Activated CD8-positive, alpha-beta T cell treated with anti-CD3 and anti-CD28 coated beads for 36 hours (primary cell): ENCODE measurements at places on chromosomes 4 and X. TPM values are rescaled to one million over a fixed set of nuclear protein-coding genes. Genes with fewer than 3 reads are reported as not detected.

GRCh38 chr4:5638316-5638715, 70.0 kb downstream of the EVC2 start:
- DNase-seq: no peak

DNA sequence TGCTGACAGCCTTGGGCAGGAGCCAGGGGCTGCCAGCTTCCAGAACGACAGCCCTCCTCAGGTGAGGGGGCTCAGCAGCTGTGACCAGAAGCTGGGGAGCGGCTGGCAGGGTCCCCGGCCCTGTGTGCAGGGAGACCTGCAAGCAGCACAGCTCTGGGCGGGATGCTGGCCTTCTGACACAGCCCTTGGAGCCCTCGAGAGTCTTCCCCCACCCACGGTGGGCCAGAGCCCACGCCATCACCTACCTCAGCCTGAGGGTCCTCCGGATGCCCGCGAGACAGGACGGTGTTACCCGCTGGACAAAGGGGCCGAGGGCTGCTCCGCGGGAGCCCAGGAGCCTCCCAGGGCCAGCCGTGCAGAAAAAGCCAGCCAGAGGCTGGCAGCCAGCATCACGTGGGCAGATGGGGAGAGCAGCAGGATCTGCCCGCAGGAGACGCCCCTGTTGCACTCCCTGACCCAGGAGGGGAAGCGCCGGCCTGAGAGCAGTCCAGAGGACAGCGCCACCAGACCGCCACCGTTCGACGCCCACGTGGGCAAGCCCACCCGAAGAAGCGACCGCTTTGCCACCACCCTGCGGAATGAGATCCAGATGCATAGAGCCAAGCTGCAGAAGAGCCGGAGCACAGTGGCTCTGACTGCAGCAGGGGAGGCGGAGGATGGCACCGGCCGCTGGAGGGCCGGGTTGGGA, 71.8 kb upstream of the CLDN34 start:
- DNase-seq: no peak

The COL4A5 gene
- total RNA-seq: not detected

GRCh38 chr4:112515198-112516065, 548 bp downstream of the NEUROG2 start:
- DNase-seq: peak; percentile 68

GRCh38 chr4:137631605-137632004, 99.3 kb upstream of the PCDH18 start:
- no peak for DNase-seq

The PACRGL gene
- total RNA-seq: 13.0 TPM

The F8 gene
- total RNA-seq: 4.4 TPM

The CENPVL2 gene
- not detected for total RNA-seq

DNA sequence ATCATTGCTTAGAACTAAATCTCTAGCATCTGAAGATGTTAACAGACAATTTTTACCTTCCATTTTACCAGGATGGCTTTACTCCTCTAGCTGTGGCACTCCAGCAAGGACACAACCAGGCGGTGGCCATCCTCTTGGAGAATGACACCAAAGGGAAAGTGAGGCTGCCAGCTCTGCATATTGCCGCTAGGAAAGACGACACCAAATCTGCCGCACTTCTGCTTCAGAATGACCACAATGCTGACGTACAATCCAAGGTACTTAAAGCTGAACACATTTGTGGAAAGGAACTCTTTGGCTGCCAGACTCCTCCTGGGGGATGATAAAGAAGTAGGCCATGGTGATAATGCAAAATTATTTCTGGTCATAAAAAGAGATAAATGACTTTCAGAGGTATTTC, 187.5 kb downstream of the ANK2 start:
- no peak for DNase-seq

The NSUN7 gene
- total RNA-seq: 0.20 TPM

GRCh38 chrX:118495061-118495921, at the start of gene DOCK11:
Gene DOCK11 (plus strand): TSS chrX:118495815. CDS start chrX:118495972, 157 bp downstream.
- DNase-seq: peak; percentile 87

- DNase-seq: no peak
These were observed 23.4 kb downstream of the TBC1D9 start for GRCh38 chr4:140732780-140733179.

The SH3RF1 gene
- 0.34 TPM for total RNA-seq

DNA sequence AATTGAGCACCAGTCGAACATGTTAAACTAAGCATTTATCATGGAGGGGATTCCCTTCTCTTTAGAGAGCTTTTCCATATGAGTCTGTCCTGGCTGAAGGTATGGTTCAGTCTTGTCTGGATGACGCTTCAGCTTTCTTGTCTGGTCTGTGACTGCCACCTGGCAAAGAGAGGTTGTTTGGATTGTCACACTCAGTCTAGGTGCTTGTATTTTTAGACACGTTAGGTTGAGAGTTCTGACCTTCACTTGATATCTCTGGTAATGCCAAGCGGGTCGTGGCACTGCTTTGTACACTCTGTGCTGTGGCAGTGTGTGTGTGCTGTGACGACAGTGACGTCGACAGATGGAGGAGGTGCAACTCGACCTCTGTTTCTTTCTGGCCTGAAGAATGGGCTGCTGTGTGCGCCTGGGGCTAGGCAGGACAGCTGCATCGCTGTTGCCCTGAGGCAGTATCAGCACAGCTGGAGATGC, 12.6 kb downstream of the NOCT start:
- no peak for DNase-seq

DNA sequence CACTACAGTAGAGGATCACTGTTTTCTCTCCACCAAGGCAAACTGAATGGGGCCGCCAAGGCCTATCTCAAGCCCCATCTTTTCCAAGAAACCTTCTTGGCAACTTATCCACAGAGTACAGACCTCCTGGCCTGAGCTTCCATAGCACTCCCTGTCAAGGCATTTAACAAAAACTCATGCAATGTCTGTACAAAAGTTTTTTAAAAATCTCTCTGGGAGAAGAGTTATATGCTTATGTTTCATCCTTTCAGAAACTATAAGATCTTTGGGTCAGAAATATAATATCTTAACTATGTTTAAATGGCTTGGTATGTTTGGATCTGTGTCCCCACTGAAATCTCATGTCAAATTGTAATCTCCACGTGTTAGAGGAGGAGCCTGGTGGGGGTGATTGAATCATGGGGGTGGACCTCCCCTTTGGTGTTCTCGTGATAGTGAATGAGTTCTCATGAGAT, 13.6 kb downstream of the ADAMTS3 start:
- DNase-seq: no peak

DNA sequence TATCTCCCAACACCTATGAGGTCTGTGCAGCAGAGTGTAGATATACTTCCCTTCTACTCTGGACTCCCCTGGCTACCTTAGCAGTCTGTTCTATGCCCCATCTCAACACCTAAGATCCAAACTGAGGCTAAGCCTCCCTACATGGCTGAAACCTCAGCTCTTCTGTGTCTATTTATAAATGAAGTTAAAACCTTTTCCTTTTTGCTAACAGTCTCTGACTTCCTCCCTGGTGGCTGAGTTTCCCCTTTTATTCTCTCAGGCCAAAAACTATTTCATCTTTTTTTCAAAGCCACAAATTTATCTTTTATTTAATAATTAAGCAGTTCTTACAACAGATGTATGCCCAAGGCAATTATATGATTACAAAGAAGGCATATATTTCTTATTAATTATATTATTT, 111.8 kb upstream of the STIM2 start:
- no peak for DNase-seq

DNA sequence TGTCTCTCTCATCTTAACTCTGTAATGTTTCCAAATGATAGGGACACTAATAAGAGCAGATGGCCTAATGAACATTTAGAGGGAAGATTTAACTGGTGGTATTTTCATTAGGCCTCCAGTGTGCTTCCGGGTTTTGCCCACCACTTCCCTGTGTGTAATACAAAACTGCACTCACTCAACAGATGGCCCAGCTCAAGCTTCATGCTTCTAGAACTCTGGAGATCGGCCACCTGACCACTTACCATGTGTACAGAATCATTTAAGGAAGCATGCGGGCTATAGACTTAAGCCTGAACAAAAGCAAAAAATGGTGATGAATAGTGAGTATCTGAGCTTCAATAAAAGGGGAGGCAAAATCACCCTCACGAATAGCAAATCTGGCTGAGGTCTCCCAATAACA, 89.3 kb downstream of the SH2D1A start:
- no peak for DNase-seq

GRCh38 chr4:61877266-61877665, 677.1 kb downstream of the ADGRL3 start:
- DNase-seq: no peak

The KLB gene
- total RNA-seq: not detected

DNA sequence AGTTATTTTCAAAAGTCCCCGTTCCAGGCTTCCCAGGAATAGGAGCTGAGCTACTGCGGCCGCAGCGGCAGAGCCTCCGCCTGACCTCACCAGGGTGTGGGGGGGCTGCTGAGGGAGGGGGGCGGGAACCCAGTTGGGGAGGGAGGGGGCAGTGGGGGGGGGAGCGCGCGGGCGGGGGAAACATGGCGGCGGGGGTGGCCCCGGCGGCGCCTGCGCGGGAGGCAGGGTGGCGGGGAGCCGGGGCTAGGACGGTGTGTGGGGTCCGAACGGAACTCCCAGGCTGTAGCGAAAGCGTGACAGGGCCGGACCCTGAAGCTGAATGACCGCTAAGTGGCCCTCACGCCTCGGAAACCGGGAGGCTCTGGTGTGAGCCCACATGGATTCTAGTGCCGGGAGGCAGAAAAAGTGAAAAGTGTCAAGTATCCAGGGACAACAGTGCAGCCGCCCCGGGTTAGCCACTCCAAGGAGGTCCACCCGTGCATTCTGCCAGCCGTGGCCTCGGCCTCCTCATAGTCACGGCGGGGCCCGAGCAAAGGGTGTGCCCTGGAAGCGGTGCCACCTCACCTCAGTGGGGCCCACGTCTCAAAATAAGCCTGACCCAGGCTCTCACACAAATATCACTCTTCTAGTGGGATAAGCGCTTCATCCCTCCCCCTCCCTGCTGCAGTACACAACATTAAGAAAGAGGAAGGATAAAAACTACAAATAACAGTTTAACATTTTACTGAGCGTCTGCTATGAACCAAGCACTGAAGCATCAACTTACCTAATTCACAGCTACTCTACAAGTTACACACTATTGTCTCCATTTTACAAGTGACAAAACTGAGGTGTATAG, at the start of gene KLHL13:
TSS of gene KLHL13 (minus strand) at position 98 of the 838 bp plus-strand sequence. CDS start 88,337 bp downstream, outside the sequence.
- peak; percentile 10 for DNase-seq

The ABLIM2 gene
- total RNA-seq: 0.54 TPM

The HS6ST2 gene
- 0.47 TPM for total RNA-seq

The CXCL11 gene
- not detected for total RNA-seq

- no peak for DNase-seq
These were observed 38.3 kb downstream of the DCTD start for GRCh38 chr4:182878633-182879495.

The PFKFB1 gene
- 0.60 TPM for total RNA-seq

DNA sequence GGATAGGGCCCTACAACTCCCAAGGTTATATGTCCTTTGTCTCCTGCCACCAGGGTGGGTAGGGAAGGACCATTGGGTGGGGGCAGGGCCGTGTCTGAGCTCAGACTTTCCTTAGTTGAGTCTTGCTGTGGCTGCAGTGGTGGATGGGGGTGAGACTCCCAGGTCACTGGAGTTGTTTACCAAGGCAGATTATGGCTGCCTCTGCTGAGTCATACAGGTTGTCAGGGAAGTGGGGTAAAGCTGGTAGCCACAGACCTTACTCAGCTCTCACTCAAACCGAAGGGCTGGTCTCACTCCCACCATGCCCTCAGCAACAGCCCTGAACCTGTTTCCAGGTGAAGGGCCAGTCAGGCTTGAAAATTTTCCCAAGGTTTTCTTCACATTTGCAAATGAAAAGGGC, 58.8 kb upstream of the FAAH2 start:
- DNase-seq: peak; percentile 26

GRCh38 chr4:184419976-184420375, 54.4 kb downstream of the IRF2 start:
- DNase-seq: no peak

- no peak for DNase-seq
These were observed 1451.9 kb downstream of the PCDH7 start for GRCh38 chr4:32172086-32172485.

DNA sequence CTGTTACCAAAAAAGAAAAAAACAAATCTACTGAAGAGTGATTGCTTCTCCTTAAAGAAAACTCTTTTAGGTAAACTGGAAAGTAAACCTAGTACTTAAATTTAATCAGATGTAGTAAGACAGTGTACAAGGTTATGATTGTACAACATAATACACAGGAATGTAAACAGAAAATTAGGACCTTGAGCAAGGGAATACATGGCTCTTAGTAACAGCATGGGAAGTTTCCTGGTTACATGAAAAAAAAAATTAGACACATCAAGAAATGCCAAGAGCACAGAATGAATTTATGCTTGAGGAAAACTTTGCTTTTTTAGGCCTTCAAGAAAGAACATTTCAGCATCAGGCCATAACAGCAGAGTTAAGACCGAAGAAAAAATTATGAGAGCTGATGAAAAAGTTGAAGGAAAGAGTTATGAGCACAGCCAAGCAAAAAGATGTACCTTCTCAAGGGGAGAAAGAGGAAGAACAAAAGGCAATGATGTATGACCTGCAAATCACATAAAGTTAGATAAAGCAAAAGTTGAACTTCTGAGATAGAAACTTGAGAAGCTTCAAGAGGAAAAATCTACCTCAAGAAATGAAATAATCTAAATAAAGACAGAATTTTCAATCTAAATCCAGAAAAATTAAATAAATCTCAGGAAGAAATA, 311.6 kb downstream of the GALNTL6 start:
- DNase-seq: no peak

DNA sequence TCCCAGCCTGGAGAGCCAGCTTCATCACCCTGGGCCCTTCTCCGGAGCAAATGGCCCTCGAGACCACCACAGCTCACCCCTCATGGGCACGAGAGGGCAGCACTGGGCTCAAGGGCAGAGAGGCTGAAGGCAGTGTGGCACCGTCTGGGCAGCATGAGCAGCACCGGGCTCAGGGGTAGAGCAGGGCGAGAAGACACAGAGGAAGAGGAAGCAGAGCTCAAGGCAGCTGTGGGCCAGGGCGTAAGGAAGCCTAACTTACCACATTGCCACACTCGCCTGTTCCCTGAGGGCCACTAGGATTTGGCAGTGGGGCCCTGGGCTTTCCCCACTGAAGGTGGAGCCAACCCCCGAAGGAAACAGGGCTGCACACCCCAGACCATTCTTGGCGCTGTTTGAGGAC, 15.5 kb downstream of the ZNF185 start:
- no peak for DNase-seq

The ZNF718 gene
- total RNA-seq: 7.4 TPM

DNA sequence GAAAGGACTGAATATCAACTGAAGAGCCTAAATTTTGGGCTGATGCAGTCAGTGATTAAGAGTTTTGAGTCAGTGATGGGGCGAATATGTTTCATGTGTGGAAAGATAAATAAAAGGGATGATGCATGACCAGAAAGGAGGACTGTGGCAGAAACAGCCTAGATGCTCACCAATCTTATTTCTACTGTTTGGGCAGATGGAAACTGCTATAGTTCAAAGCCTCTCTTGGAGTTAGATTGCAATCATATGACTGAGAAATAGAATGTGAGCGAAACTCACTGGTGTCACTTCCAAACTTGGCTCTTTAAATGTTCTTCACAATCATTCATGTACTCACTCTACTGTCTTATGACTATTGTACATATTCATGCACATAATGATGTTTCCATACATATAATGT, 35.4 kb upstream of the YTHDC1 start:
- no peak for DNase-seq

The NKX3-2 gene
- total RNA-seq: not detected

GRCh38 chr4:171561419-171561818, 251.8 kb upstream of the GALNTL6 start:
- DNase-seq: no peak
